ENCODE measurements at places on chromosomes 1 and 21.

GRCh38 chr1:54671985-54672608, 30.5 kb downstream of the MROH7 start:
- DNase-seq, result peak; percentile 36

- no peak for DNase-seq
Measured at GRCh38 chr1:213067352-213067751, 16.3 kb downstream of the RPS6KC1 start.

DNA sequence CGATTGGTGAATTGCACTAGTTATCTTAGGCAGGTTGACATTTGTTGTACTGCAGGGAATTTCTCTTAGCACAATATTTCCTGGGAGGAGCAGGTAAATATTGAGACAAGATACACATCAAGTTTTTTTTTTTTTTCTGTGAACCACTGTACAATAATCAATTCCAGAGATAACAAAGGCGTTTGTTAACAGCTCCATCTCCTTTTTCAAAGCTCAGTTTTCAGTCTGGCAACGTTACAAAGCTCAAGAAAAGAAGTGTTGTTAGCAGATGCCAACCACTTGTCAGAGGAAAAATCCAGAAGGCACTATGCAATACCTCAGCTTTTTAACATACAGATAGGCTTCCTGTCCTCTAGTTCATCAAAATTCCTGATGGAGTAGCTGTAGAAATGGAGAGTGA, 40.9 kb upstream of the DAB1 start:
- no peak for DNase-seq

DNA sequence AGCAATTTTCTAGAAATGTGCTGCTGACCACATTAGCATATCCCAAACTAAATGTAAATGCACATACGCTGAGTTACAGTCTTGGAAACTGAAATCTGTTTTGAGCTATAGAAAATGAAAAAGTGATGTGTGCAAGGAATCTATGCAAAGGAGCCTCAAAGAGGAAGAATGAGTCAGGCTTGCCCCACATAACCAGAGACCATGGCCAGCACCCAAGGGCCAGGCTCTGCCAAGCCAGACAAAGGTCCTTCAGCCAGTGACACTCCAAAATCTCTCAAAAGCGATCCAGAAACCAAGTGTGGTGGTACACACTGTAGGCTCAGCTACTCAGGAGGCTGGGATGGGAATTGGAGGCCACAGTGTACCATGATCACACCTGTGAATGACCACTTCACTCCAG, 195.2 kb downstream of the TOMM20 start:
- DNase-seq, result no peak

GRCh38 chr1:11654137-11654938, at the start of the genes FBXO2 and FBXO44:
Gene FBXO2 (minus strand): TSS chr1:11654429. CDS start chr1:11654340, 89 bp downstream.
Gene FBXO44 (plus strand): TSS chr1:11654877. CDS start chr1:11655836, 959 bp downstream.
- DNase-seq, result peak; percentile 59

- DNase-seq, result no peak
Measured at GRCh38 chr1:156755527-156755950, 4.1 kb upstream of the HDGF start.

GRCh38 chr1:202007304-202007703, 3.1 kb upstream of the ELF3 start:
- DNase-seq, result no peak

DNA sequence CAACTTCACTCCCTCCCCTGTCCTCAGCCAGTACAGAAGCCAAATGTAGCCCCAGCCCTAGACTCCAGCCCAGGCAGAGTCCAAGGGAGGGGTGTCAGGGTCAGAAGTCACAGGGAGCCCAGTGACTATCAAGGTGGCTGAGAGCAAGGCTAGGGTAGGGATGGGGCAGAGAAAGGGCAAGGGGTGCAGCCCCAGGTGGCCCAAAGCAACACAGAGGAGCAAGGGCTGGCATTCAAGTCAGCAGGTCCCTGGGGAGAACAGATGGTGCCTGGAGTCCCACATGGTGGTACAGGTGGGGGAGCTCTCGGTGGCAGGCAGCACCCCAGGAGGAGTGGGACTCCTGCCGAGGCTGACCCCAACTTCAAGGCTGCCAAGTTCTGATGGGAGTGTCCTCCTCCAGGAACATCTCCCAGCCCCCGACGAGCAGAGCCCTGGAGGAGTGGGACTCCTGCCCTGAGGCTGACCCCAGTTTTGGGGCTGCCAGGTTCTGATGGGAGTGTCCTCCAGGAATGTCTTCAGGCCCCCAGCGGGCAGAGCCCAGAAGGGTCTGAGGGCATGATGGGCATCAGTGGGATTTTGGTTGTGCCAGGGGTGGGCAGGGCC, 3.7 kb upstream of the DVL1 start:
- no peak for DNase-seq

- DNase-seq, result no peak
Measured at GRCh38 chr1:209240351-209240750, 343.2 kb upstream of the CAMK1G start.

DNA sequence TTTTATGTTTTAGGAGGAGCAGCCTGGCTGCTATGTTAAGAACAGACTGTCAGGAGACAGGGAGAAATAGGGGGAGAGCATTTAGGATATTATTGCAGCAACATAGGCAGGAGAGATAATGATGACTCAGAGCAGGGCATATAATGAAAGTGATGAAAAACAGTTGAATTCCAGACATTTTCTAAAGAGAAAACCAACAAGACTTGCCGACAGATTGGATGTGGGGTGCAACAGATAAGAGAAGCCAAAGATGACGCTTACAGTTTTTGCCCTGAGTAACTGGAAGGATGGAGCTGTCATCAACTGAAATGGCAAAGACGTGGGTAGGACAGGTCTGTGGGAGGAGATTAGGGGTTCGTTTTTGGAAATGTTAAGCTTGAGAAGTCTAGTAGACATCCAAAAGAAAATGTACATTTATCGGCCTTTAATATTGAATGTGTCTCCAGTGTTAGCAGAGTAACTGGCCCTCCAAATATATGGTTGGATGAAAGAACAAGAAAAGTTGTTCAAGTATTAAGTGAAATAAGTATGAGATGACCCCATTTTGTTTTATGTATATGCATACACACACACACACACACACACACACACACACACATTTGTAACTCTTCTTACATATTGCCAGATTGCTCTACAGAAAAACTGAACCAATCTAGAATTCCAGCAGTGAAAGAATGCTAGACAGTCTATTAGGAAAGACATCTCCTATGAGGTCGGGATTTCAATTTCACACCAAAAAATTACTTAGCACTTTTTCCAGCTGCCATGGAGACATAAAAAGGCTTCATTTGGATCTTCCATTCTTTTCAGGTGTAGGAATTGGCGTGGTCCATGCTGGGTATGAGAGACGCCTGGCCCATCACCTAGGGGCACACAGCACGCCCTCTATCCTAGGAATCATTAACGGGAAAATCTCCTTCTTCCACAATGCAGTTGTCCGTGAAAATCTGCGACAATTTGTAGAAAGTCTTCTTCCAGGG, 17.2 kb downstream of the DNAJC16 start:
- no peak for DNase-seq

GRCh38 chr21:36473203-36473602, 6.7 kb downstream of the CLDN14 start:
- no peak for DNase-seq

DNA sequence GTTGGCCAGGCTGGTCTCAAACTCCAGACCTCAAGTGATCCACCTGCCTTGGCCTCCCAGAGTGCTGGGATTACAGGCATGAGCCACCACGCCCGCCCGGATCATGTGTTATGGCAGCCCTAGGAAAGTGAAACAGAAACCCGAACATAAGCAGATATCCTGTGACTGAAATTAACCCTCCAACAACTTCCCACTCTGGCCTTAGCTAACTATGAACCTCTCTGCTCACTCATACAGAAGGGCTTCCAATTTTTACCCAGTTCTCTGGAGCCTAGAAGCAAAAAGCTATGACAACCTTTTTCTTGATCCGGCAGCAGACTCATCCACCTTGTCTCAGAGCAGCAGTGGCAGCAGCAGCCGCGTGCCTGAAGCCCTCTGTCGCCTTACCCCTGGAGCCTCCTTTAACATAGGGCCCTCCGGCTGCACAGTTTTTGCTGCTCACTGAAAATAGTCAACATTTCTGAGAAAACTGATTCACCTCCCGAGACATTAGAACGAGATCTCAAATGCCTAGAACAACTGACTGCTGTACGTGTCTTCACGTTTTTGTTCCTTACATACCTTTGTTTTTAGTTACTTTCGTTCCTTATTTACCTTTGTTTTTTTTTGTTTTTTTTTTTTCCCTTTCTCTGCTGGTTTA, 9.3 kb downstream of the CBR1 start:
- peak; percentile 12 for DNase-seq

DNA sequence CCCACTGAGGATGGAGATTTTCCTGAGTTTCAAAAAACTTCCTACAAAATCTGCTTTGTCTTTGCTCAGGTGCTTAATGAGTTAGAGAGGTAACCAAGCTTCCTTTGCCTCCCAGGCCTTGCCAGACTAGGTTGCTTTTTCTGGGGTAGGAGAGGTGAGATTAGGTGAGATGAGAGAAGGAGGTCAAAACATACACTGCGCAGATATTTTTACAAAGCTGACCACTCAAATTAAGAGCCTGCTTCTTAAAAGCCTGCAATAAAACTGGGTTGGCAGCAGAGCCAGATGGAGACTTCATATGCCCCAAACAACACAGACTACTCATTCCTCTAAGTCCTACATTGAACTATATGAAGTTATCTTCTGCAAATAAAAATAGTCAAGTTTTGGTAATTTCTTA, 352.5 kb downstream of the NUF2 start:
- DNase-seq, result no peak

GRCh38 chr1:160552425-160552824, 26.9 kb downstream of the CD84 start:
- DNase-seq, result no peak

DNA sequence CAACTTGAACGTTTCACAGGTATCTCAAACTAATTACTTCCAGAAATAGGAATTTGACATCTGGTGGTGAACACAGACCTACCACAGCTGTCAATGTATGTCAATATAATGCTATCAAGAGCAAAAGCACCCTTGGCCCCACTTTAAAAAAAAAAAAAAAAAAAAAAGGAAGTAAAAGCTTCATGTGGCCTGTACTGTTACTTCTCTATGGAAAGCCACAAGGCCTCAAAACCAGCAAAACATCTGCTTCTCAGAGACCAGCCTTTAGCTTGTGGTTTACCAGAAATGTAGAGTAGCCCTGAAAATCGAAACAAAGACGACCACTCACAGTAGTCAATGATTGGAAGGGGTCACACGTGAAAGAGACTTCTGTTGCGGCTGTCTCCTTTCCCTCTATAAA, 109.6 kb downstream of the SLC45A1 start:
- DNase-seq, result no peak

DNA sequence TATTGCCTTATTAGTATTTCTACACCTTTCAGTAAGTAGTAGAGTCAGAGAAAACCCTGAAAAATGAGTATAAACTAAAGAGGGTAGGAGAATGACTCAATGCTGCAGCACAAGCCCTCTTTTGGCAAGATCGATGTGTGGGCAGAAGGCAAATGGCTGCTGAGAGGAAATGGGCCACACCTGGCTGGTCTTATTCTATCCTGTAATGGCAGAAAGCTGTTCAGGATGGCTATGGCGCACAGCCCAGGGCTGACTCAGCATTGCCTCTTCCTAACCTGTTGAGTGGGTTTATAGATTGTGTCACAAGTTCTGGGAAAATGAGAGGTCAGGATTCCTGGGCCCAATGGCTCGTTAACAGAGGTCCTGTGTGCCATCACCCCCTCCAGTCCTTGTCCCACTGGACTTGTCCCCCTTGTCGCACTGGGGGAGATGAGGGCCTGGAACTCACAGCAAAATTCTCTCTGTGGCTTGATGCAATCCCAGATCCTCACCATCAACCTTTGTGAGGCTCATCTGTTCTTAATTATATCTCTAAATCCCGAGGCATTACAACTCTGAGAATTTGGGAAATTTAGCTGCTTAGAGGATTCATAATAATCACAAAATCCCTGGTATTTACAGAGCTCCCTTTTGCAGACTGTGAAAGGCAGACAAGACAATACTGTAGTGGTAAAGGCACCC, 13.2 kb downstream of the HMGB4 start:
- DNase-seq, result no peak

DNA sequence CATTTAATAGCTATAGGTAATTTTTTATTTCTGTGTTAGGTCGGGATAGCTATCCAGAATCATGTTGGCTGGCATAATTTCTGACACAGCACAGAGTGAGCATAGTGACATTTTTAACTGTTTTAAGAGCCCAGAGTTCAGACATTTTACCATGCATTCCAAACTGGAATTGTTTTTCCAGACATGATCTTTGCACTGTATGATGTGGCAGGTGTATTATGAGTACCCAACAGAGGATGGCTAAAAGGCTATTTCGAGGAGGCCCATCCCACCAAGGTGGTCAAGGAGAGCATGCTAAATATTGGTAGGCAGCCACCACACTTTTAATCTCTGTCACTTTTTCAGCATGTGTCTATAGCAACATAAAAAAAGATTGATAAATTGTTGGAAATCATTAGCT, 137.3 kb upstream of the ST6GALNAC5 start:
- DNase-seq, result no peak

GRCh38 chr1:45353685-45354084, 13.4 kb upstream of the MUTYH start:
- DNase-seq, result no peak

DNA sequence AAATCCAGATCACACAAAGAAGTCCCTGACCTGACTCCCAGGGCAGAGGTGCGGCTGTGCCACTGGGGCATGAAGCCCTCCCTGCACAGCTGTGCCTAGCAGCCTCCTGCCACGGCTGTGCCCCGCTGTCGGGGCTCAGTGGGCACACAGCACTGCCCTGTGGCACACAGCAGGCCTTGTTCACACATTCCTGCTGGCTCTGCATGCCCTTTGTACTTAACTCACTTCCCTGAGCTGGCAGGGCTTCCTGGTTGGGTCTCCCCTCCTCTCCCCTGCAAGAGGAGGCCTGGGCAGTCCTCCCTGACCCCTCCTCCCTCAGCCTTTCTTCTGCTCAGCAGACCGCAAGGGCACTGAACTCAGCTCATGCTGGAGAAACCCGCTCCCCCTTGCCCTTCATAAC, 14.8 kb downstream of the LHX4 start:
- no peak for DNase-seq

- DNase-seq, result no peak
Measured at GRCh38 chr1:36006941-36007500, 76.1 kb downstream of the AGO3 start.

DNA sequence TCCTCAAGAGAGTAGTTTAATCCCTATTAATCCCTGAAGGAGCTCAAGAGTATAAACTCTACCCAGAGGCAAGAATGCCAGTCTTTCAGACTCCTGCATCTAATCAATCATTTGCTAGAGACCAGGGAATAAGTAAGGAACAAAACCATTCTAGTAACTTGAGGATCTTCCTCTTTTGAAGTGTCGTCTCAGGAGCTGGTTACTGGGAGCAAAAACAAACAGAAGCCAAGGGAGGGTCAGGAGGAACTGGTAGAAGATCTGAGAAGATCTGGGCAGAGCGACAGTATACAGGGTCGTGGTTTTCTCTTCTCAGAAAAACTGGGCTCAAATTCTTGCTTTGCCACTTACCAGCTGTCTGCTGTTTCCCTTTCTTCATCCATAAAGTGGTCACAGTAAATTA, 69.3 kb downstream of the RPS6KA1 start:
- DNase-seq, result no peak

DNA sequence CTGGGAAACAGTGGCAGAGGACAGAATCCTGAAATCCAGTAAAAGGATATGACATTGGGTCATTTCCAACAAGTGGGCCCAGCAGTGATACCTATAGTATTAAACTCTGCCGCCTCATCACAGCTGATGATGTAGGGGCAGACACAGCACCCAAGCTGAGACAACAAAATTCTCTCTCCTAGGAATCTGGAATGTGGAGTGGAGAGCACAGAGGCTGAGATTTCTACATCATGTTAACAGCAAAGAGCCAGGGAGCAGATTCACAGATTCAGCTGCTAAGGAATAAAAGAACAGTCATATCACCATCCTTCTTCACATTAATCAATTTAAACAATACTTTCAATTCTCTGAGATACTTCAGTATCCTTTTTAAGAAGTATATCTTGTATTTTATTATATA, 61.9 kb downstream of the CRP start:
- no peak for DNase-seq
